HEK293T (cell line): ENCODE measurements at places on chromosomes 3 and 15.
A peak's percentile ranks its signal among the peaks of the same experiment; 100 is the strongest.

DNA sequence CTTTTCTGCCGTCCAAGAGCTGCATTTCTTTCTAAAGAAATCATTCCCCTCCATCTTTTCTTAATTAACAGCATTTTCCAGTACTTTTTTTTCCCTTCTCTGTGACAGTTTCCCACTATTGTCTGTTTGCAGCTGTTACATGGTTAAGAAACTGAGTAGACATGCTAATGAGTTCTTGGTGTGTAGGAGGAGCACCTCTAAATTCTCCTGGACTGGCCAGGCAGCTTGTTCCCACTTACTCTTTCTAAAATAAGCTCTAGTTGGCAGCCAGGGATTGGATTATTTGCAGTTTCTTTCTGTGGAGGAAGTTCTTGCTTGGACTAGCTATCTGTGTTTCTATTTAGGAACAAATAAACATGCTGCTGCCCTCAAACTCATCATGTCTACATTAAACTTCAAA lies 235.1 kb upstream of the GAP43 start:
- no peak for DNase-seq

DNA sequence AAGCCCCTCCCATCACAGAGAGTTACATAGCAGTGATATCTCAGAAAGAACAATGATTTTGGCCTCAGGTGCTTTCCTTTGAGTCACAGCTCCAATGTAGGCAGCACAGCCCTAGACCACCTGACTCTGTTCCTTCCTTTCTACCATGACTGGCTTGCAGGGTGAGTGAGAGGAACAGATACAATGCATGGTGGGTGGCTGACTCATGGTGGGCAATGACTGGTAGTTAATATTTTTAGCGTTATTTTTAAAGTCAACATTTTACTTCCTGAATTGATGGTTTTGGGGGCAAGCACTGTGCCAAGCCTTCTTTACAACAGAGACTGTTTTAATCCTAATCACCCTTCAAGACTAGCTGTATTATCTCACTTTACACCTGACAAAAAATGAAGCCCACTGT lies 32.8 kb upstream of the ST3GAL6 start:
- DNase-seq: no peak

- DNase-seq: no peak
Measured at GRCh38 chr3:66115858-66116654, 77.3 kb upstream of the MAGI1 start.

- no peak for DNase-seq
Measured at GRCh38 chr15:79644091-79644490, 212.0 kb downstream of the MINAR1 start.

GRCh38 chr3:195365371-195365770 lies 77.4 kb downstream of the ACAP2 start:
- no peak for DNase-seq

- no peak for DNase-seq
Measured at GRCh38 chr3:11438646-11439045, 166.4 kb downstream of the ATG7 start.

DNA sequence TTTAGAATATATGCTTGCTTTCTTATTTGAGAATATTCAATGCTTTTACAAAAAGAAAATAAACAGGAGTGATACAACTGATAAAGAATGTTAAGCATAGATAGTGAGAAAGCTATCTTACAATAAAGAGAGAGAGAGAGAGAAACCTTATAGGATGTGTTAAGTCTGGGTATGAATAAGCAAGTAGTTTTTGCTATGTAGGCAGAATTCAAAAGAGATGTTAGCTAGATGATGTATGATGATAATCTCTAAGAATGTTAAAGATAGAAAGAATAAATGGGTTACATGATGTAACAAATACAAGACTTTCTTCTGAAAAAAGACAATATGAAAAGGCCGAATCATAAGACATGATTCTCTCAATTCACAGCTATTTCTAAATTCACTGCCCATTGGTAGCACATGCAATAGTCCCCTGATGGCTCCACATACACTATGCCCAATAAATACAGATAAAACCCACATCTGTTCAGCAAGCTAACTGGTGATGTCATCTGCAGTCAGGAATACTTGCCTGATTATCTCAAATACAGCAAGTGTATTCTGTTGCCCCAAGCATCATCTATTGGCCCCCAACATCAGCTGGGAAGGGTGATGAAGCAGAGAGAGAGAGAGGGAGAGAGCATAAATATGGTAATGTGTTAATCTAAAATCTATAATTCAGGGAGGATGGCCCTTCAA lies 169.2 kb upstream of the LYSMD4 start:
- DNase-seq: no peak

DNA sequence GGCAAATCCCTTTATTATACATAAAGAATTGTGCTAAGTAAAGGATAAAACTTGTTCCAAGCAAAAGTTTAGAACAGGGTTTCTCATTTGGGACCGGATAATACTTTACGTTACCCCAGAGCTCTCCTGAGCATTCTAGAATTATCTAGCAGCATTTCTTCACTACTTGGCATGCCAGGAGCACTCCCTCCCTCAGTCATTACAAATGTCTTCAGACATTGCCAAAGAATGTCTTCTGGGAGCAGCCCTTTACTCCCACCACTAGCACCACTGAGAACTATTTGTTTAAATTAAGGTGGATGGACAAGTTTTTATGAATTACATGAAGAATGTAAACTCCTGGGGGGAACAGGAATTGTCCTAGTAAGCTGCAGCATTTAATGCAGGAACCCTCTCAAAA lies 516.4 kb downstream of the GBE1 start:
- DNase-seq: no peak

GRCh38 chr3:100041328-100041749 lies 73.0 kb downstream of the FILIP1L start:
- DNase-seq: no peak

- DNase-seq: no peak
Measured at GRCh38 chr15:94246016-94246415, 14.7 kb downstream of the MCTP2 start.

GRCh38 chr3:106440672-106441071 lies 571.9 kb upstream of the CBLB start:
- DNase-seq: no peak

DNA sequence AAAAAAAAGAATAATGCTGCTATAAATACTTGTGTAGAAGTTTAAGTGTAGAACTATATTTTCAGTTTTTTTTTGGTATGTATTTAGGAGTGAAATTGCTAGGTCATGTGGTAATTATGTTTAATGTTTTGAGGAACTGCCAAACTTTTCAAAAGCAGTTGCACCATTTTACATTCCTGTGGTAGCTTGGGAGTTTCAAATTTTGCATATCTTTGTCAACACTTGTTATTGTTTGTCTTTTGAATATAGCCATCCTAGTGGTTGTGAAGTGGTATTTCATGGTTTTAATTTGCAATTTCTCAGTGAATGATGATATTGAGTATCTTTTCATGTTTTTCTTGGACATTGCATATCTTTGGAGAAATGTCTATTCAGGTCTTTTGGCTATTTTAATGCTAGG lies 30.4 kb downstream of the SKIL start:
- no peak for DNase-seq

DNA sequence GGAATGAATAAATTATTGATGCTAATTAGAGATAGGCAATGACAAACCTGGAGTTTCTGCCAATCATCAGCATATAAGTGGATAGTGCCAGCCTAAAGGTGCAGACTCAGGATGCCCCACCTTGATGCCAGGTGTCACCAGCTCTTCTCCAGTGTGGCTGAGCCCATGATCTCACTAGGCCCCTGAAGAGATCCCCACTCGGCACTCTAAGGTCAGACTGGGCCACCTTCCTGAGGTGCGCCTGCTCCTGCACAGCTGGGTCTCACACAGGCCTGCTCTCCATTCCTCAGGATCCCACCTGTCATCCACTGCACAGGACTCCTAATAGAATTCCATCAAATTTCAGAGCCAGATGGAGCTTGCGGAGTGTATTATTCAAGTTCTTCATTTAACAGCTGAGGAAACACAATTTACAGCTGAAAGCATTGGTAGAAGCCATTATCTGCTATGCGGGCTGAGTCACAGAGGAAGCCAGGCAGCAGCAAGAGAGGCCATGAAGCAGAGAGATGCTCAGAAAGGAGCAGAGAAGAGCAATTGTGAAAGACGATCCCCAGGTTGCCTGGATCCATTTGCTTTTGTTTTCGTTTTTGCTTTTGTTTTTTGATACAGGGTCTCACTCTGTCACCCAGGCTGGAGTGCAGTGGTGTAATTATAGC lies 25.1 kb upstream of the FSTL1 start:
- no peak for DNase-seq

DNA sequence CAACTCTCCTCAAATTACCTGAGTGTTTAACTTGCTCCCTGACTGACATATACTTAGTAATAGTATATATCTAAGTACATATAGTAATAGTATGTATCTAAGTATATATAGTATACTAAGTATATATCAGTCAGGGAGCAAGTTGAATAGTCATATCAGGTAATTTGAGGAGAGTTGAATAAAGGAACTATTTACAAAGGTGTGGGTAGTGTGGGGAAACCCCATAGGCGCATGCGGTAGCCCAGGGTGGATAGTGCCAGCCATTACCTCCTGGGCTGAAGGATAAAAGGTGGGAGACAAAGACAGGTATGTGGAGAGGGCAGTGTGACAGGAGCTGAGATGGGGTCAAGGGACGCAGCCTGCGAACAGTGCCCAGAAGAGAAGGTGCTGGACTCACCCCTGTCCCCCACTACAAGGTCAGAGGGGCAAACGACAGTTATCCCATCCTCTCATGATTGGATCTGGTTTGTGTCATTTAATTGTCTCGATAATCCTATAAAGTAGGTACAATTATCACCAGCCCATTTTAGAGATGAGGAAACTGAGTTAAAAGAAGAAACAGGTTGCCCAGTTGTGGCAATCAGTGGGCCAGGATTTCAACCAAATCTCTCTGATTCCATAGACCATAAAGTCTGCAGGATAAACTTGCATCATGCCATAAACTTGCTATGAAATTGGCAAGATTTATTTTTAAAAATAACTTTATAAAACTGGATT lies 34.1 kb upstream of the TPM1 start:
- no peak for DNase-seq

DNA sequence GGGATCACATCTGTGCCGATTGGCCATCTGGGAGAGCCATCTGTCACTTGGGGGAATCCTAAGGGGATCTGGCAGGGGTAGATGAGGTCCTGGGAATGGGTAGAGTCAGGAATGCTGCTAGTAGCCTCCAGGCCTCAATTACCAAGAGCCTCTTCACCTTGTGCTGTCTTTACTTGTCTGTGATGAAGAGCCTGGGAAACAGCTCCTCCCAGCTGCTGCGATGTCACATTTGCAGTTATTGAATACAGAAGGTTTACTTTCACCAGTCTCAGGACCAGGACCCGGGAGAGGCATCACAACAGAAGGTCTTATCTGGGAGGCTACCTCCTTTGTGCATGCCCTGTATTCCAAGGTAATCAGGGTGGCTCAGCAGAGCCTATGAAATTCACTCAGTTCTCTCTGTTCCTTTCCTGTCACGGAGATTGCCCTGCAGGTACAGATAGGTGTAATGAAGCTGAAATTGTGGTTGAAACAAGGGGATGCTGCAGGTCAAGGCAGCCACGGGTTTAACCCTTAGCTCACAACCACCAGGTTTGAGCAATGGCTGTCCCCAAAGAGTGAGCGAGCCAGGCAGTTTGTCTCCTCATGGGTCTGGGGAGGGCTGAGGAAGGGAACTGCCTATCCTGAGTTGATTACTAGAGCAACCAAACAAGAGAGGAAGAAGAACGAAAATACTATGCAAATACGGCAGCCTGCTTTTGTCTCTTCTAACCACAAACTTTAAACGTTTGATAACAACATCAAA lies 298.9 kb upstream of the RORA start:
- DNase-seq: no peak

DNA sequence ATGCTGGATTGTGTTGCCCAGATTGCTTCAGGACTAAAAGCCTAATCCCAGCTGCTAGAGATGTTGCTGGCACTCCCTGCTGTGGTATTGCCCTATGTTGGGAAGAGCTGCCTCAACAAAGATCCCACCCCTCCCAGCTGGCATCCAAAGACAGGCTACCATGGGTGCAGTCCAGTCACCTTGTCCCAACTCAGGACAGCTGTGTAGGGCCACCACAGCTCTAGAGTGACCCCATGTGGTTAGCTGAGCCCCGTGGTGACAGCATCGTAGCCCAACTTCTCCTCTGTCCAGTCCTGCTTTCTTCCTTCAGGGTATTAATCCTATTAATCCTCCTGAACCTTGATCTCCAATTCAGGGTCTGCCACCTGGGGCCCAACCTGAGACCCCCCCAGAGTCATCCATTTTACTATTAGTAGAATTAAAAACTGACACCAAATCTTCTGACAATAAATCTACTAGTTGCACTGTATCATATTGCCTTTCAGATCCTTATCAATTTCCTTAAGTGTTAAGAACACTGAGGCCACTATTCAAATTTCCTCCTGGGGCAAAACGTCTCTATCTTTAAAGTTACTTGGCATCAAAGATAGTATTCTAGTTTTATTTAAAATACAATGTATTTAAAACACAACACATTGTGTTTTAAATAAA lies 83.5 kb downstream of the AQP9 start:
- peak; percentile 30 for DNase-seq

DNA sequence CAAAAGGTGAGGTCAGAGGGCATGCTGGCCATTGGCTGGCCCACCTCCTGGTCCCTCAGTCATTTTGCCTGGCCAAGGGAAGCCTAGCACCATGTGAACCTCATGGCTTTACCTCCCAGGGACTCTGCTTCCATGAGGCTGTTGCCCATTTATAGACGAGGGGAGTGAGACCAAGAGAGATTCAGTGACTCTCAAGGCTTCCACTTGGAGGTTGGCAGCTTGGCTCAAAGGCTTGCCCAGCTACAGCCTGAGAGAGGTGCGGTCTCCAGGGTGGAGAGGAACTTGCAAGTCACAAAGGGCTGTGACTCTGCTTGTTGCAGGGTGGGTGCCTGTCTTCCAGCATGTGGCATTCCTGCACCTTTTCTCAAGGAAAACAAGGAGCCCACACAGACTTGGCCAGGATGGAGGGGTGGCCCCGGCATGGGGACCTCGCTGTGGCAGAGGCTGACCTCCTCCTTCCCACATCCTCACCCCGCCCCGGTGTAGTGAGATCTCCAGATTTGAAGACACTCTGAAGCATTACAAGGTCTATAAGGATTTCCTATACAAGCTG lies 24.5 kb downstream of the CFAP100 start:
- DNase-seq: no peak

- DNase-seq: no peak
Measured at GRCh38 chr15:63858881-63859280, 25.1 kb upstream of the HERC1 start.

- no peak for DNase-seq
Measured at GRCh38 chr3:177295116-177295515, 97.8 kb upstream of the TBL1XR1 start.

- no peak for DNase-seq
Measured at GRCh38 chr3:9098716-9099675, 135.7 kb upstream of the RAD18 start.

DNA sequence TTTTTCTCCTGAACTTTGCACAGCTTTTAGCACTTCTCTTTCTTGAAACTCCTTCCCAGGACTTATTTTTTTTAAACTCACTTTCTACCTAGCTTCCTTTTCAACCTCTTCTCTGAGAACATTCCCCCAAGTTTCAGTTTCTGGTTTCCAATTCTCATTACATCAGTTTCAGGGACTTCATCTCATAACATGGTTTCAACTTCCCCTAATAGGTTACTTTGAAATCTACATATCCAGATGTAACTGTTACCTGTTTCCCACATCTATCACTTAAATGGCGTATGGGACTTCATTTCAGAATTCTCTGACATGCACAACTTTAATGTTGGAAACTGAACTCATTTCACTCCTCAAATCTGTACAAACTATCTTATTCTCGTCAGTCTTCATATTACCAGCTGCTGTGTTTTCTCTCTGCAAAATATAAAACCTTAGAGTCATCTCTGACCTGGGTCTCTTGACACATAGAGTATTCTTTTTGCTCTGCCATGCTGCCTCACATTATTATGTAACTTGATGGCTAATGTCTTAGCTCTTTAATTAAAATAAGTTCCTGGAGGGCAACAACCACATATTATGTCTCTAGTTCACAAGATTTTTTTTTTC lies 58.4 kb downstream of the NME9 start:
- no peak for DNase-seq
